IMR-90 (cell line): ENCODE measurements at places on chromosomes 12 and 14.

GRCh38 chr14:81416194-81416952 lies 16.2 kb upstream of the STON2 start:
- H3K27ac ChIP-seq = no peak overlapping the region
- no peaks in the 10 kb centered on the region for H3K36me3 ChIP-seq
- DNase-seq = no peak
- no peaks in the 10 kb centered on the region for H3K27me3 ChIP-seq

- H3K4me1 ChIP-seq = no peaks in the 10 kb centered on the region
- no peak overlapping the region for H3K27ac ChIP-seq
- DNase-seq = no peak
- no peak overlapping the region for H3K4me3 ChIP-seq
These were observed 68.6 kb downstream of the FIGNL2 start for GRCh38 chr12:51779876-51780275.

DNA sequence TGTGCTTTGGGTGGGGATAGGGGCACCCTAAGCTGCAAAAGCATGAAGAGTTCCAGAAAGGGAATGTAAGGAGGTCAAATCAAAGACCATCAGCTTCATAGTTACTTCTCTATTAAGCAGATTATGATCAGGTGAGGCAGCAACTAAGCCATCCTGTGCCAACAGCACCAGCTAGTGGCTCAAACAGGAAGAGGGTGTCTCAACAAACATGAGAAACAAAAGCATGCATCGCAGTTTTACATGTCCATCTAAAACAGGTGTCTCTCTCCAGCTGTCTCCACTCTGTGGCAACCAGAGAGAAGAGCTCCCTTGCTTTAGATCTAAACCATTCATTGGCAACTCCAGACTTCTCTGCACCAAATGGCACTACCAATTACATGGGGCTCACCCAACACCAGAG lies 52.9 kb downstream of the ACTN1 start:
- no peak for DNase-seq
- no peak overlapping the region for H3K27ac ChIP-seq

DNA sequence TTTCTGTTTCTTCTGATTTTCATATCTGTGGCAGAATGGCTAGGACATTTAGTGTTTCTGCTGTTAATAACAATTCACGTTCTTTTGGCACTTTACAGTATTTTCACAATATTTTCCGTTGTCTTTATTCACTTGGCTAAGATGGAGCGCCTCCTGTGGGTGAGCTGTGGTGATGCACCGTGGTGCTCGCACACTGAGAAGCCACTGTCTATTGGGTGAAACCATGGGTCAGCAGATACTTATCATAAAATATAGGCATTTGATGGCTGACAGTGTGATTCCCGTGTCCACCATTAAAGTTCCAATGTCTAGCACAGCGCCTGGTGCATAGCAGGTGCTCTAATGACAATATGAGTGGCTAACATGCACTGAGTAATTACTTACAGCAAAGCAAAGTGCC lies 141.8 kb downstream of the VRK1 start:
- no peak for DNase-seq
- no peaks in the 10 kb centered on the region for H3K27me3 ChIP-seq
- H3K36me3 ChIP-seq = no peaks in the 10 kb centered on the region
- H3K4me3 ChIP-seq = no peak overlapping the region

- no peak overlapping the region for H3K27ac ChIP-seq
- H3K36me3 ChIP-seq = no peaks in the 10 kb centered on the region
- H3K4me1 ChIP-seq = no peaks in the 10 kb centered on the region
- DNase-seq = no peak
- H3K4me3 ChIP-seq = no peak overlapping the region
- no peaks in the 10 kb centered on the region for H3K27me3 ChIP-seq
These were observed 312.9 kb downstream of the ITPR2 start for GRCh38 chr12:26520109-26520508.

DNA sequence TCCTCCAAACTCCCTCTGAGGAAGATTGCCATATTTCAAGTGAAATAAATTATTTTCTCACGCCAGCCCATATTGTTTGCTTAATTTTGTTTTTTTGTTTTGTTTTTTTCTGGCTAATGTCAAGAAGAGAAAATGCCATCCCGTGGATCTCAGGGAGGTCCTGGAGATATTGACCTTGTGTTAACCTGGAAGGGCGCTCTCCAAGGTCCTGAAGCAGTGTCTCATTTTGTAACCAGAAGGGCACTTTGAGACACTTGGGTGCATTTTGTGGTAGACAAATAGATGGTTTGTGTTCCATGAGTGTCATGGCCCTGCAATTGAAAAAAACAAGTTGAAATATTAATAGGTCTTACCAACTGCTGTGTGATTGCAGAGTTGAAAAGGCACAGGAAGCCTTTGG lies 268.9 kb downstream of the SUDS3 start:
- DNase-seq = no peak
- H3K36me3 ChIP-seq = no peaks in the 10 kb centered on the region
- no peak overlapping the region for H3K4me3 ChIP-seq
- H3K27me3 ChIP-seq = no peaks in the 10 kb centered on the region
- no peak overlapping the region for H3K27ac ChIP-seq
- no peaks in the 10 kb centered on the region for H3K4me1 ChIP-seq

DNA sequence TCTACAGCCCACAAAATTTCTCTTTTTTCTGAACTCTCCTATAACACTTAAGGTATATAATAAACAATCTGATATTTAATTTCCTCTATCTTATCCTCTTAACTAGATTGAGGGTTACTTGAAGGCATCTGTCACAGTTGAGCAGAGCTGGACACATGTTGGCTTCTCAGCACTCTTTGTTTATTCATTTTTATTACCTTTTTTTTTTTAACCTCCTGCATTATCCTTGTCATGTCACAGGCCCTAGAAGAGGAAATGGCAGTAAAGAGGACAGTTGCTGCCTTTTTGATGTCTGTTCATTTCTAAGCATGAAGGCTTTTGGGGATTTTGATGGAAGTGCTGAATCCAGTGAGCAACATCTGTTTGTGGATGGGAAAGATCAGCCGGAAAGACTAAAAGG lies 32.5 kb upstream of the EVL start:
- no peak for DNase-seq
- peak overlapping the region; percentile 42; the same call in 1 of the 2 replicates for H3K27ac ChIP-seq
- no peaks in the 10 kb centered on the region for H3K27me3 ChIP-seq
- no peaks in the 10 kb centered on the region for H3K36me3 ChIP-seq

GRCh38 chr12:108218921-108219320 lies 89.8 kb downstream of the WSCD2 start:
- no peaks in the 10 kb centered on the region for H3K4me1 ChIP-seq
- H3K27ac ChIP-seq = no peak overlapping the region
- no peaks in the 10 kb centered on the region for H3K36me3 ChIP-seq
- no peak overlapping the region for H3K4me3 ChIP-seq
- no peak for DNase-seq
- H3K27me3 ChIP-seq = no peaks in the 10 kb centered on the region

- H3K36me3 ChIP-seq = no peaks in the 10 kb centered on the region
- DNase-seq = no peak
- H3K27ac ChIP-seq = no peak overlapping the region
- H3K27me3 ChIP-seq = no peaks in the 10 kb centered on the region
- H3K4me1 ChIP-seq = peaks cover 11% of the 10 kb centered on the region
- H3K4me3 ChIP-seq = no peak overlapping the region
These were observed 17.4 kb upstream of the PTGR2 start for GRCh38 chr14:73834261-73834625.
